Stimulated activated CD4-positive, alpha-beta T cell treated with anti-CD3 and anti-CD28 coated beads, Interleukin-2, amount 100 ng/mL, for 48 hours (primary cell): ENCODE measurements at places on chromosomes 1 and 21.

GRCh38 chr1:27448982-27449381 lies 41.0 kb downstream of the WASF2 start:
- no peak for DNase-seq

DNA sequence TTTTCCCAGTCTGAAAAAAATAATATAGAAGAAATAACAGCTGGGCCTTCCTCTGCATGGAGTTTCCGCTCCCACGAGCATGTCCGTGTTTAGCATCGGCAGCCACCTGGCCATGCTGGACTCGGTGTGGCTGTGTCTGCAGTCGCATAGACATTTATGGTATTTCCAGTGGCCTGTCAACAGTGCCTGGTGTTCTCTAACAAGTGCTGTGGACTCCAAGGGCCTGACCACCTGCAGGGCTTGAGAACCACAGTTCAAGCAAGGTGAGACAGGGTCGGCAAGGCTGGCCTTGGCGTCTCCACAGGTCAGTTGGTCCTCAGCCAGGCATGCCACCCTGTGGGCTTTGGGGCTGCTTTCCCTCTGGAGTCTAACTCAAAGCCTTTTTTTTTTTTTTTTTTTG lies 124.8 kb downstream of the PGBD5 start:
- no peak for DNase-seq

DNA sequence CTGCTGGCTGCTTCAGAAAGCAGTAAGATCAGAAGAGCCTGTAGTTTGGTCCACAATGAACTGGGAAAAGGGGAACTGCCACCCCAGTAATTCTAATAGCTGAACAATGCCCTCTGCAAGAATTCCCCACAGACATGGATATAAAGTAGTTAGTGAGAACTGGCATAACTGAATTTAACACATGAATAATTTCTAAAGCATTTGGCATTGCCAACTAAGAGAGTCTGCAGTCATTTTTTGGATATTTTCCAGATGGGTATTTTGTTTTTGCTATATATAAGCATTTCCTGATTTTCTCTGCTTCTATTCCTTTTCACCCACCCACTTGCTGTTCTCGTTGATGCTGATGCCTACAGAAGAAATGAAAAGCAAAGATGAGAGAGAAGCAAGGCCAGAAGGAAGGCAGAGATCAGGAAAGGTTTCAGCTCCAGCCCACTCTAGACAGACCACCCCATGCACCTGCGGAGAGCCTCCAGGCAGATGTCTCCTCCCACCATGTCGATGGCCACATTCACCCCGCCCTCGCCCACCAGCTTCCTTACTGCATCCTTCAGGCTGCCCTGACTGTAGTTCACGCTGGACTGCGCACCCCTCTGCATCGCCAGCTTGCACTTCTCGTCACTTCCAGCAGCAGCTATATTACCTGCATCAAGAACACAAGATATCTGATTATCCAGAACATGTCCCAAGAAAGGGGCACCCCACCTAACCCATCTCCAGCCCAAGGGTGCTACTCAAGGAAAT lies 55.9 kb upstream of the SEC16B start:
- DNase-seq, result no peak

DNA sequence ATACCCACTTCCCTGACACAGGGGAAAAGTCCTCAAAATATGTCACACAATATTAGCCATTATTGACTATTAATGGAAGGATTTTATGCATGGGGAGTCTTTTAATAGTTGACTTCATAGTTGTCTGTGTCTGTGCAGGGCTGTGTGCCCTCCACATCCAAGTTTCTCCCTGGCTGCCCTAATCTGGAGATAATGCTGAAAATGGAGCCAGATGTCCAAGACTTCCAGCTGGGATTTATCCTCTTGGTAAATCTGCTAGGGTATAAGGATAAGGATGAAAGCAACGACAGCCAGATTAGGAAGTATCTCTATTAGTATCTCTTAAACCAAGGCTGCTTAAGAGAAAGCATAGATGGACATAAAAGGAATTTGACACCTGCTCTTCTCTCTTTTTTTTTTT lies 42.1 kb downstream of the CDK18 start:
- DNase-seq, result no peak

- no peak for DNase-seq
Observed at GRCh38 chr21:33014331-33014730, 11.4 kb upstream of the OLIG2 start.
